ENCODE measurements at places on chromosomes 2 and 18.

- DNase-seq: no peak
These were observed 291.6 kb downstream of the ALPK2 start for GRCh38 chr18:58337285-58337684.

DNA sequence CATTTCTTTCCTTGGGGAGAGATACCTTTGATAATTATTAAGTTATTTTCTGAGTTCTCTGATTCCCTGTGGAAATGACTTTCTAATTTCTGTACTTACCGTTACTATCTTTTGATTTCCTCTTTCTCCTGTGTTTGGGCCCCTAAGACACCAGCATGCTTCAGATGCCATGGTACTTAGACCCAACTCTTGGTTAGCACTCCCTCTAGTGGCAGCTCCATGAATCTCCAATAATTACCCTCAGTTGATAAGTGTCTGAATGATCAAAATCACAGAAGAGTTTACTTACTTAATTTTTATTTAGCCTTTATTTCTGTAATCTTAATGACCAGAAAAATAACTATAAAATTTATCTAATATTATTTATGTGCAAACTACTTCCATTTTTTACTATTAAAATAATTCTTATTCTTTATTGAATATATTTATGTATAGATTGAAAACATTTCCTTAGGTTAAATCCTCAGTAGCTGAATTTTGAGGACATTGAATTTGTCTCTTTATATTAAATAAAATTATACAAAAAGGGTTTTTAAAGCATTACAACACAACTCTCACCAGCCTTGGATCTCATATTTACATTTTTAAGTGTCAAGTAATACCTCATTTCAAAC, 300.4 kb downstream of the KCNS3 start:
- DNase-seq: peak; percentile 77

DNA sequence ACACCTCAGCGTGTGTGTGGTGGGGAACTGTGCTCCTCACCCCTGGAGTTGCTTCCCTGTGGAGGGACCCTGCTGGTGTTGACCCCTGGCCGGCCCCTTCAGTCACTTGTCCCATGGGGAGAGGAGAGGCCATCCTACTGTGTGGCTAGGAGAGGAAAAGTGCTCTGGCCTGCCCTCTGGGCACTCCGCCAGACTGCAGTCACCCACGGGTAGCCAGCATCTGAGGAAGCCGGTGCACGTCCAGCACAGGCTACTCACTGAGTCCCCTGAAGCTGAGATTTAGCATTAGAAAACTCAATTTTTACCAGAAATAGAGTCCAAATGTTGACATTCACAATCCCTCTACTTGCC, 211.5 kb upstream of the RAB6C start:
- no peak for DNase-seq

GRCh38 chr2:42510608-42511243, 16.9 kb upstream of the KCNG3 start:
- peak; percentile 43 for DNase-seq

DNA sequence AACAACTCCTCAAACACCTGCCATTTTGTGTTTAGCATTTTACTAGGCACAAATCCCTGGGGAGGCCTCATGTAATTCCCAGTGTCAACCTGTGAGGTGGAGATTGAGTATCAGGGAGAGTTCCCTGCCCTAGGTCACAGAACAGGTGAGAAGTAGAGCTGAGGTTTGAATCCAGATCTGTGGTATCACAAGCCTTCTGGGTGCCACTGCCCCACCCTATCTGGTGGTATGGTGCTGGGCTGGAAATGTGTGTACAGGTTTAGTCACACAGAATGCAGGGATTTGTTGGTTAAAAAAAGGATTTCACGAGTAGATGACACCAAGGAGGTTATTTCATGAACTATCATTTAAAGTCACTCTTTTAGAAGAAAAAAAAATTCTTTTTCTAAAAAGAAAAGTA, 35.7 kb upstream of the PKDCC start:
- no peak for DNase-seq

- no peak for DNase-seq
These were observed 51.6 kb downstream of the APOB start for GRCh38 chr2:20992201-20992711.

All from Kasumi-1 (cell line).